Aorta (tissue), 5 donors: ENCODE measurements at places on chromosomes 2 and 18. TPM values are rescaled to one million over a fixed set of nuclear protein-coding genes. Genes with fewer than 3 reads are reported as not detected.

The FRZB gene
- 71.4 TPM for total RNA-seq

The EGR4 gene
- not detected for total RNA-seq

The EML4 gene
- 41.9 TPM for total RNA-seq

The ELAC1 gene
- 7.3 TPM for total RNA-seq

The CRYBA2 gene
- total RNA-seq: not detected

The PROKR1 gene
- not detected for total RNA-seq

The FASTKD1 gene
- 12.3 TPM for total RNA-seq

The GLB1L gene
- 7.1 TPM for total RNA-seq

The MOGAT1 gene
- not detected for total RNA-seq

The CCDC121 gene
- 3.6 TPM for total RNA-seq

DNA sequence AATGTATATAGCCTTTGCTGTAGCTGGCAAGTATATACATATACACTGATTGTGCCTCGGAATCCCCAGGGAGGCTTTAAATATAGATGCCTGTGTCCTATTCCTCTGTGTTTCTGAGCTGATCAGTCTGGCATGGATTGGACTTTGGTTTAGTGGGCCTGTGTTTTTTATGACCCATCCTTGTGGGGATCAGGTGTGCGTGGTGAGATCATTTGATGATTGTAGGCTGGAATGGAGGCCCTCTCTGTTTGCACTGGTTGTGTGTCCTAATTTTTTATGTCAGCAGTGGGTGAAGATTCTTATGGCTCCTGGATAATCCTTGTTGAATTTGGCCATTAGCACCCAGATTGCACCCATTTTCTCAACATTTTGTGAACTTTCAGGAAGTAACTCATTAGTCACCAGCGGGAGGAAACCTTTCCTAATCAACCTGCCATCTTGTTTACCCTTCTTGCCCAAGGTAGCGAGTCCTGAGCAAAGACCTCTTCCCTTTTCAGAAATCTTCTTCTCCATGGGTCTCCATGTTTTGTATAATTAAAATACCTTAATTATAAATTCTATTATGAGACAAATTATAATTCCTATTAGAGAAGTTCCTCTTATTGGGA is 75.8 kb downstream of the UGGT1 start:
- peaks cover 14% of the 10 kb centered on the region for H3K36me3 ChIP-seq
- H3K4me3 ChIP-seq: no peak overlapping the region
- no peak for DNase-seq
- H3K4me1 ChIP-seq: no peaks in the 10 kb centered on the region

- H3K36me3 ChIP-seq: no peaks in the 10 kb centered on the region
- H3K4me3 ChIP-seq: no peak overlapping the region
- peaks cover 2% of the 10 kb centered on the region for H3K4me1 ChIP-seq
- no peak overlapping the region for H3K27ac ChIP-seq
These were observed 74.0 kb downstream of the FRZB start for GRCh38 chr2:182792441-182792840.

- H3K27me3 ChIP-seq: no peaks in the 10 kb centered on the region
- no peaks in the 10 kb centered on the region for H3K36me3 ChIP-seq
- H3K27ac ChIP-seq: no peak overlapping the region
- no peak for DNase-seq
- H3K4me3 ChIP-seq: no peak overlapping the region
These were observed 20.7 kb downstream of the SIX3 start for GRCh38 chr2:44962176-44962695.

DNA sequence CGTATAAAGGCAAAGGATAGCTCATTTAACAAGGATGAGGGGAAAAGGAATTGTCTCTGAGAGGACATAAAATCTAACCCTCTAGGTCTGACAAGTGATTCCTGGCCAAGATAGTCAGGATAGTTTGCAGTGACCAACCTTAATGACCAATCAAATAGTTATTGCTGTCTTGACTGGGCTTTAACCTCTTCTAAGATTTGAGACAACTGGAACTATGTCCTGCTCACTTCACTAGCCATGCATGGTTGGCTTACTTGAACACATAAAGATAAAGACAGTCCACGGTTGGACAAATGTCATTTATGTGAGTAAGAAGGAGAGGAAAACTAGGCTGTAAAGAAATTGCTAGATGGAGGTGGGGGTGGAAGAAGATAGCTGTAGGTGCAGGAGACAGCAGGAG is 53.8 kb downstream of the SCN1A start:
- no peak overlapping the region for H3K27ac ChIP-seq
- no peaks in the 10 kb centered on the region for H3K36me3 ChIP-seq
- H3K27me3 ChIP-seq: no peaks in the 10 kb centered on the region
- H3K4me3 ChIP-seq: no peak overlapping the region
- no peaks in the 10 kb centered on the region for H3K4me1 ChIP-seq
- no peak for DNase-seq

DNA sequence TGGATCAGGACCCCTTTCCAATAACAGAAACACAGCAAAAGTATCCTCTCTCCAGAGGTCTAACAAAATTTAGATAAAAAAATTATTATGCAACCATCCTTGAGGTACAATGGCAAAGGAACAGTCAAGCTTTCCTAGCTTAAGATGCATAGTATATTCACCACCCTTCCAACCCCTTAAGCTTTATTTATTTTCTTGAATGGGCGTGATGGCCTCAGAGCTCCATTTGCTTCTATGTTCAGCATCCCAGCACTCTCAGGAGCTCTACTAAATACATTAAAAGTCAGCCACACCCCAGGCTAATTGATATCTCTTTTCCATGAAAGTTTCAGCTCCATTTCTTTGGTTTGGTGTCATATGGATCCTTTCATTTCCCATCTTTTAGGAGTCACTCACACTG is 1335.2 kb upstream of the ZEB2 start:
- H3K4me1 ChIP-seq: peaks cover 2% of the 10 kb centered on the region
- H3K27me3 ChIP-seq: no peaks in the 10 kb centered on the region
- no peak for DNase-seq
- H3K36me3 ChIP-seq: no peaks in the 10 kb centered on the region
- no peak overlapping the region for H3K4me3 ChIP-seq

DNA sequence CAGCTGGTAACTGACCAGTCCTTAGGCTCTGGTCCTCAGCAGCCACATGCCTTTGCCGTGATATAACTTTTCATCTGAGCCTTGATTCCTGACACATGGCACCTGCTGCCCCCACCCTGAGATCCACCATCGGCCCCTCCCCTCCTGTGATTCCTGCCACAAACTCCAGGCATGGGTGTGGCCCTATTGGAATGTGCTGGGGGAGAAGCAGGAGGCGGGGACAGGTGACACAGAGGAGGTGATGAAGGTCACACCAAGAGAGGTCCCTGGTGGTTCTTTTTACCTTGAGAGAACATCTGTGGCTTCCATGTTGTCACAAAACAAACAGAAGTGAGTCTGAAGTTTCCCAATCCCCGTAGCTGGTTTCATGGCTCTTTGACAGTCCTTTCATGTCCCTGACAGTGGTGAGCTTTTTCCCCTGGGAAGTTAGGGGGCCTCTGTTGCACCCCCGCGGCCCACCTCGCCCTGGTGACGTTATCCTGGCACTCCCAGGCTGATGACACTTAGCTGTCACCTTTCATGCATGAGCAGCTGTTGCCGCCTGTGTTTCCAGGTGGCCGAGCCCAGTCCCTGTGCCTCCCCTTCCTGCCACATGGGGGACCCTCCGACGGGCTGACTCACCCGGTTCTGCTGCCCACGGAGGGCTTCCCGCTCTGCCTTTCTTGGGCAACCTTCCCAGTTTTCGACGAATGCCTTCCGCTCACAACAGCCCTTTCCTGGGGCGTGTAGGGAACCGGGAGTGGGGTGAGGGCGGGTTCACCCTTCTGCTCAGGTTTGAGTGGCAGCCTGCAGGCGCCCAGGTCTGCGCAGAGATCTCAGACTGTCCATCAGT is 66.3 kb upstream of the GLI2 start:
- DNase-seq: no peak
- no peaks in the 10 kb centered on the region for H3K27me3 ChIP-seq
- no peak overlapping the region for H3K4me3 ChIP-seq
- no peak overlapping the region for H3K27ac ChIP-seq
- H3K36me3 ChIP-seq: no peaks in the 10 kb centered on the region

DNA sequence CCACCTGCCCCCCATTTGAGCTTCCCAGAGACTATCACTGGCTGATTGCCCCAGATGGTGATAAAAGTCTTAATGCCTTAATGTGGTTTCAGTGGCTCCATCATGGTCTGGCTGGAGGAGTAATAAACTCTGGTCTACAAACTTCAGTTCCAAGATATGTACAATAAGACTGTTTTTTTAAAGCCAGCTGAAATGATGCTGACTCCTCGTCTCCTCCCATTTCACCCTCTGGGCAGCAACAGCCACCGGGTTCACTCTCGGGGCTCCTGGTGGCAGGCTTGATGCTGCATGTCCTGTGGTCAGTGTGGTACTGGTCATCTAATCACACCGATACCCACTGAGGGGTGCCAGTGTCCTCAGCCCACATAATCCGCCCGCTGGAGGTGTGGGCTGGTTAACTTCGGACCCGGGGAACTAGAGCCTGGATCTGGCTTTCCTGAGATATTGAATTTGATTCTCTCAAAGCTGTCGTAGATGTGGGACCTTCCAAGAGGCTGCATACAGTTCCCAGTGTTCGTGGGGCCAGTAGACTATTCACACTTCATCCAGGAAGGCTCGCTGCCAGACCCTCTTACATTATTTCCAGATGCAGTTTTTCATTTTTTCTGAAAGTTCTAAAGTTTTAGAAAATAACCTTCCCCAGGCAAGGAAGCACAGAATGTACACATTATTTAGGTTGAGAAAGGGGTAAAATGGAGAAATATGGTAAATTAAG is 95.3 kb downstream of the GALR1 start:
- DNase-seq: no peak
- no peak overlapping the region for H3K27ac ChIP-seq
- H3K36me3 ChIP-seq: no peaks in the 10 kb centered on the region
- no peaks in the 10 kb centered on the region for H3K4me1 ChIP-seq
- no peak overlapping the region for H3K4me3 ChIP-seq

- no peak overlapping the region for H3K27ac ChIP-seq
- no peaks in the 10 kb centered on the region for H3K36me3 ChIP-seq
- H3K4me1 ChIP-seq: no peaks in the 10 kb centered on the region
- H3K27me3 ChIP-seq: no peaks in the 10 kb centered on the region
These were observed 5.8 kb upstream of the OXER1 start for GRCh38 chr2:42769583-42770287.

- H3K27me3 ChIP-seq: no peaks in the 10 kb centered on the region
- H3K36me3 ChIP-seq: no peaks in the 10 kb centered on the region
- H3K4me1 ChIP-seq: peaks cover 2% of the 10 kb centered on the region
- H3K4me3 ChIP-seq: no peak overlapping the region
- H3K27ac ChIP-seq: no peak overlapping the region
These were observed 115.9 kb upstream of the TWIST2 start for GRCh38 chr2:238731961-238732360.

GRCh38 chr18:80010551-80010906 is 22.2 kb upstream of the TXNL4A start:
- H3K27ac ChIP-seq: no peak overlapping the region
- no peak overlapping the region for H3K4me3 ChIP-seq
- H3K4me1 ChIP-seq: no peaks in the 10 kb centered on the region
- no peaks in the 10 kb centered on the region for H3K36me3 ChIP-seq
- H3K27me3 ChIP-seq: no peaks in the 10 kb centered on the region

DNA sequence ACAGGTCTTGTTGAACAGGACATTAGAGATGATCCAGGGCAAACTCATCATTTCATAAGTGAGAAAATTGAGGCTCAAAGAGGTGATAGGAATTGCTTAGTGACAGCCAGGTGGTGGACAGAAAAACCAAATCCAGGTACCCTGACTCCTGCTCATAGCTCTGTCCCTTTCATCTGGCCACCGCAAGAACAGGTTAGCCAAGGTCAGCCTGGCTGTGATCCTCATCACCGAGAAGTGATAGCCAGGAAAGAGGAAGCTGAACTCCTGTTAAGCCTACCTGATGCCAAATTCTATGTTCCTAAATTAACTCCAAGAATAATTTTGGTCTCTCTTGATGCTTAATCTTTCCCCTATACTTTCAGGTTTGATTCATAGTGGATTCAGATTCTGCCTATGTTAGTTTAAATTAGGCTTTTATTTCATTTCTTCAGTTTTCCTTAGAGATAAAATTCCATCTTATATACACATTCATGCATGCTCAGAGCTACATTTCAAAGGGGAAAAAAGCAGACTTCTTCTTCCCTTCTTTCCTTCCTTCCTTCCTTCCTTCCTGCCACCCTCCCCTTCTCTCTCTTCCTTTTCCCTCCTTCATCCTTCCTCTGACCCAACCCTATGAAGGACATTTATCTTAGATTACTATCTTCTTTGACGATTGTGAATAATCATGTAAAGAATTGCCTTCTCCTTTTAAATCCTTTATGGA is 17.3 kb upstream of the CRIM1 start:
- H3K4me1 ChIP-seq: no peaks in the 10 kb centered on the region
- no peaks in the 10 kb centered on the region for H3K36me3 ChIP-seq
- H3K27ac ChIP-seq: no peak overlapping the region
- H3K27me3 ChIP-seq: no peaks in the 10 kb centered on the region
- H3K4me3 ChIP-seq: no peak overlapping the region

DNA sequence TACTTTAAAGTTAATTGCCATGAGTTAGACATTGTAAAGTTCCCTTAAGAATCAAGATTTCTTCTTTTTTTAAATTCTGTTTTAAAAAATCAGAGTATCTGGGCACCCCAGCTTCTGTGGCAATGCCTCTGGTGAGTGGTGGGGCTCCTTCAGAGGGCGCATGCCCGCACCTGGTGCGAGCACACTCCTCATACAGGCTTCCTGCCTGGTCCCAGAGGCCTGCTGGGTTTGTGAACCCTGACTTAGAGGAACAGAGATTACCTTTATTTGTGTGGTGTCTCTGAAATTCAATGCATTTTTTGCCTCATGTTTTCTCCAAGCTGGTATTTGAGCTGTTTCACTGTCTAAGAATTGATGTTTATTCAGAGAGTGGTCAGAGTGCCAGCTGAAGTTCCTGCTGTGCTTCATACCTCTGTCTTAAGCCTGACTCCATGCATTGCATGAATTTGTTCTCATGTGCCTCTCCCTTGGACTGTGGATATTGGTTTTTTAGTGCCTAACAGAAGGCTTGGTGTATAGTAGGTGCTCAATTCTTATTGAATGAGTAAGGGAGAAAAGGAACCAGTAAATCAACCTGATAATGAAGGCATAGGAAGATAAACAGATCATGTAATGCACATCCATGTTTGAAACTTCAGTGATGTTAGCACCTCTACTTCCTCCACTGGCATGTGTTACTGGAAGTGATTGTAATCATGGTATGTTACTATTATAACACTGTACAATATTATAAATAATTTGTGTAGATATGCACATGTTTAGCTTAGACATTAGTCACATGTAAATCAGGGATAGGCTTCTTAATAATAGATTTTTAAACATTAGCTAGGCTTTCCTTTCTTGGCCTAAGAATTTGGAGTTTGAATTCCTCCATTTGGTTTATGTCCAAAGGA is 29.0 kb downstream of the PHLPP1 start:
- no peaks in the 10 kb centered on the region for H3K36me3 ChIP-seq
- no peak for DNase-seq
- H3K4me1 ChIP-seq: peaks cover 1% of the 10 kb centered on the region
- H3K4me3 ChIP-seq: no peak overlapping the region
- no peaks in the 10 kb centered on the region for H3K27me3 ChIP-seq

- no peak overlapping the region for H3K27ac ChIP-seq
- no peak for DNase-seq
- H3K4me1 ChIP-seq: no peaks in the 10 kb centered on the region
- H3K27me3 ChIP-seq: no peaks in the 10 kb centered on the region
- H3K36me3 ChIP-seq: no peaks in the 10 kb centered on the region
These were observed 361.5 kb downstream of the GALNT13 start for GRCh38 chr2:154233231-154233630.
